ENCODE measurements at places on chromosomes 1 and 21.

DNA sequence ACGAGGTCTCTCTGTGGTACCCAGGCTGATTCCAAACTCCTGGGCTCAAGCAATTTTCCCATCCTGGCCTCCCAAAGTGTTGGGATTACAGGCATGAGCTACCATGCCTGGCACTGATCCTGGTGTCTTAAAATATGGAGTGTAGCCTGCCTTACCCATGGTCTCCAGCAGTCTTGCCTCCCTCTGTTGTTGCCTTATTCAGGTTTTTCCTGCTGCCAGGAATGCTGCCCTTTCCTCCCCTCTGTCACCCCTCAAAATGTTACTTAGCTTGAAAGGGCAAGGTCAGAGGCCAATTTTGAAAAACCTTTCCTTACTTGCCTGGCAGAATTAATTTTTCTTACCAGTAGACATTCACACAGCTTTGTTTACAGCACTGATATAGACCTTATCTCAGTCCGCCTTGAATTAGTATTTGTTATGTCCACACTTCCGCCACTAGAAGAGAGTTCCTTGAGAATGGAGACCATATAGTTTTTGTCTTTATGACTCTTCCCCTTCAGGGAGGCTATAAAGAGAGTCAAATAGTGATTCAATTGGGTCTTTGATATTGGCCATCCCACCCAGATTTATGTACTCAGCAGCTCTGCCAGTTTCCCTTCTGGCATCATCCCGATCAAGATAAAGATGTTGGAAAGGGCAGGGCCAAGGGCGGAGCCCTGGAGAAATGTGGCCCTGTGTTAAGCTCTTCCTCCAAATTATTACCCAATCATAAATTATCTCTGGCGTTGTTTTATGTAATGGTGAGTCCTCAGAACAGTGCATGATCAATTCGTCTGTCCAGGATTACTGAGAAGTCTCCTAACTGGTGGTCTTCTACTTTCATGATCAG lies 38.8 kb downstream of the C1orf21 start:
- no peaks in the 10 kb centered on the region for H3K36me3 ChIP-seq
- no peaks in the 10 kb centered on the region for H3K27me3 ChIP-seq
- DNase-seq: no peak
- no peak overlapping the region for H3K27ac ChIP-seq
- no peak overlapping the region for H3K4me3 ChIP-seq

DNA sequence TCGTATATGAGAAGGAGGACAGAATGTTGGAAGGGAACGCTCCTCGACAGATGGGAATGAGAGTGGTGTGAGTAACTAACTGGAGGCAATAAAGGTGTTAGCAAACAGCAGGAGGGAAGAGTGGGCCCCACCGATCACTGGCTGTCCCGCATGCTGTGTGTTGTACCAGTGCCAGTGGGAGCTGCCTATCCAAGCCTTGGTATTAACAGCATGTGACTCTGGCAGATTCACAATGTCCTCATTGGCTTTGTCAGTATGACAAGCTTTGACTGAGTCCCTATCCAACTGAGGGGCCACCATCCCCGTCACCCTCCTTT lies 188.3 kb downstream of the NRIP1 start:
- no peak overlapping the region for H3K4me3 ChIP-seq
- H3K4me1 ChIP-seq: no peaks in the 10 kb centered on the region
- no peak for DNase-seq
- no peak overlapping the region for H3K27ac ChIP-seq
- no peaks in the 10 kb centered on the region for H3K27me3 ChIP-seq
- no peaks in the 10 kb centered on the region for H3K36me3 ChIP-seq

GRCh38 chr1:201537891-201538611 lies 876 bp upstream of the NAV1 start:
- peak overlapping the region; percentile 68 for H3K4me3 ChIP-seq
- H3K27me3 ChIP-seq: peaks cover 53% of the 10 kb centered on the region
- DNase-seq: no peak
- H3K27ac ChIP-seq: no peak overlapping the region
- peaks cover 14% of the 10 kb centered on the region for H3K36me3 ChIP-seq
- peaks cover 9% of the 10 kb centered on the region for H3K4me1 ChIP-seq

- H3K36me3 ChIP-seq: peaks cover 15% of the 10 kb centered on the region
- no peak overlapping the region for H3K27ac ChIP-seq
- DNase-seq: no peak
- no peaks in the 10 kb centered on the region for H3K4me1 ChIP-seq
- no peak overlapping the region for H3K4me3 ChIP-seq
These were observed 491.1 kb downstream of the PTBP2 start for GRCh38 chr1:97212671-97213070.

DNA sequence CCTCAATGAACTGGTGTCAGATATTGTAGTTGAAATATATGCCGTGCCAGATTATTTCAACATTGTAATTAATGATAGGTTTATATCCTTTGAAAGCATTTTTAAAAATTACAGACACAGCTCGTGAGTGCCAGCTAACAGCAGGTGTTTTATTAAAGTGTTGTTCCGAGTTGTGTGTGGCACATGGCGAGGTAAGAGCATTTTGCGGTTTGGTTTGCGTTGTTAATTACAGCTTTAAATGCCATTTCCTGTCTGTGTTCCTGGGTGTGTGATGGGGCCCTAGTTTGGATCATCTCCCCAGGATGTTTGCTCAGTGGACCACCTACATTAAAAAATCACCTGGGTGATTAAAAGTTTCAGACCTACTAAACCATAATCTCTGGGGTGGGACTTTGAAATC lies 97.4 kb downstream of the PRDM2 start:
- H3K4me1 ChIP-seq: peaks cover 60% of the 10 kb centered on the region
- no peaks in the 10 kb centered on the region for H3K27me3 ChIP-seq
- no peak for DNase-seq
